ENCODE measurements at places on chromosomes 1 and 21.

DNA sequence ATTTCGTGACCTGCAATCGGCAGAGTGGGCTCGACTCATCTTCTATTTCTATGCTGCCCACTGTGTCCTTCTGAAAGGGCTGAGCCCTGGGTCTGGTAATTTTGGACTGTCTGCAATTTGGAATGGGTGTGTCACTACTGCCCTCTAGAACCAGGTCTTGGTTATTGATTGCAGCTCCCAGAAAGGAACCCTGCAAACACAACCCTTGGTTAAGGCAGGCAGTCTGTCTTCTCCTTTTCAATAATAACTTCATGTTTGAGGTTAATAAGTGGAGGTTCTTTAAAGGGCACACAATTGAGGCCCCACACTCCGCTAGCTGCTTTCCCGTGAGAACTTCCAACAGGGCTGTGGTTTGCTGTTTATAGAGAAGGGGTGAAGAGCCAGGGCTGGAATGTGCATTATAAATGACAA lies 79.9 kb upstream of the LYST start:
- DNase-seq: no peak

GRCh38 chr1:56439610-56440264 lies 139.6 kb downstream of the PLPP3 start:
- no peak for DNase-seq

- no peak for DNase-seq
Observed at GRCh38 chr1:90074970-90075391, 80.1 kb downstream of the ZNF326 start.

DNA sequence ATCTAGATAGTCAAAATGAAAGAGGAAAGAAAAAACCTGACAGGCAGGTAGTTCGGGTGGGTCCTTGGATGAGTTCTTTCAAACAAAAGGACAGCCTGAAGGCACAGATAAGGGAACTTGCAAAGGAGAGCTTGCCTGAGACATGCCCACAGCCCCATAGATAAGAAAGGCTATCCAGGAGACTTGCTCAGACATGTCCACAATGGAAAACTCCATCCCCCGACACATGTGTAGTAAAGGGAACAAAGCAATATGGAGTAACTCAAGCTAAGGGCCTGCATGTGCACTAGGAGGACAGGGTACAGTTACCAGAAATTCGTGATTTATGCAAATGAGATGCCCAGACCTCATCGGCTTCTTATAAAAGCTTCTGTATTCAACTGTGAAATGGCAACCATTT lies 281.5 kb downstream of the NEGR1 start:
- DNase-seq: no peak

DNA sequence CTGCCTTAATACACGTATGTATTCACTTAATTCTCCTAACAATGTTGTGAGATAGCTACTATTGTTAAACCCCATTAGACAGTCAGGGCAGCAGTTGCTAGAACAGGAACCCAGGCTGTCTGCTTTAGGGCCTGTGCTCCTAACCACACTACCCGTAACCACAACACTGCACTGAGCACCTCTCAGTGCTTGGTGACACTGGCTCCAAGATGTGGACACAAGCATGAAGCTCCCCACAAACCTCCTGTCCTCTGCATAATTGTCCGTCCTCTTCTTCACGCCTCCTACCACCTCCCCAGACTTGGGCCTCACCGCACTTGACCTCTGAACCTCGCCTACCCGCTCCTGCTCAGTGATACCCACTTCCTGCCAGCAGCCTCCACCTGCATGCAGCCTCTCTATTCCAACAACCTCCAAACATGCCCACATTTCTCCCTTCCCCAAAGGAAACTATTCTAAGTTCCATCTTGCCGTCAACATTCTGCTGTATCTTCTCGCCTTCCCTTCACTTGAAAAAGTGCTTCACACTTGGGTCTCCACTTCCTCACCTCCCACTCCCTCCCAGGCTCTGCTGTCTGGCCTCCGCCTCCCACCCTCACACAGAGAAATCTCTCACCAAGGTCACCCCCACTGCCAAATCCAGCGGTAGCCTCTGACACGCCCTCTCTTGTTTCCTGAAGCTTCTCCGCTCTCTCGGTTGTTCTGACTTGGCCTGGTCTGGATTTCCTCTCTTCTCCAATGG lies 14.6 kb upstream of the AHDC1 start:
- no peak for DNase-seq

GRCh38 chr1:229223498-229223897 lies 47.4 kb upstream of the RAB4A start:
- no peak for DNase-seq

DNA sequence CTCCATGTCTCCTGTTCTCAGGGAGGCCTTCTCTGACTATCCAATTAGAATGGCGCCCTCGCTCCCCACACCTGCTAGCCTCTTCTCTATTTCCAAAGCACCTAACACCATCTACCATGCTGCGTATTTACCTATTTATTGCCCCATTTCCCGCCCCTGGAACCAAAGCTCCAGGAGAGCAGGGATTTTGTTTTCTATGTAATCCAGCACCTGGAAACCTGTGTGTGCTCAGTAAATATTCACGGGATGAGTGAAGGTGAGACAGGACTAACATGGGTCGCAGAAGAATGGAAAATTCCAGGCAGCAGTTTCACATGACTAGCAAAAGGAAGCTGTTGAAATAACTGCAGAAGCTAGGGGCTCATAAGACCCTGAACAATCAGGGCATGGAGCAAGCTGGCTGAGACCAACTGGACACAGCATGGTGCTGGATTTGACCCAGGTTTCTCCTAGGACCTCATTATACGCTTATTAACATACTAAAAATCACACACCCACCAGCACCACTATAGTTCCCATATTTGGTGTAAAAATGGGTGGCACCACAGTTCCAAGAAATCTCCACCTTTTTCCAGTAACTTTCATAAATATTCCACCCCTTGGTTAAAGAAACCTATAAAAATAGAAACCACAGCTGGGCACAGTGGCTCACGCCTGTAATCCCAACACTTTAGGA lies 15.1 kb upstream of the TENT5B start:
- no peak for DNase-seq
